AG10803 (cell line): ENCODE measurements at places on chromosomes 2 and 18.

DNA sequence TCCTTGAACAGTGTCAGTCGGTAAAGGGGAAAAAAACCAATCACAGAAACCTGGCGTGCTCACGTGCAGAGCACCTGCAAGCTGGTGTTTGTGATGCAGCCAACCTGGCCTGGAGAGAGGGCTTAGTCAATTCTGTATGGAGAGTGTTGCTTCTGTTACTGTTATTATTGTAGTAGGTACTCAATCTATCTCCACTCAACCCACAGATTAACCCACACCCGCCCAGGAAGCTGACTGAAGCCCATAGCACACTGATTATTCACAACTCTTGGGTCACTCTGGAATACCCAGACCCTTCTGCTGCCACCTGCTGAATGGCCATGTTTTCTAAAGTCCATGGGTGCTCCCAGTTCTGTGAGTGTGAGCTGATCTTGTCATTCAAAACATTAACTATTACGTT, 53.9 kb downstream of the TNFRSF11A start:
- DNase-seq = no peak

GRCh38 chr18:76483780-76484179, 11.3 kb downstream of the ZNF516 start:
- no peak for DNase-seq

- DNase-seq = no peak
These were observed 38.0 kb downstream of the PPP3R1 start for GRCh38 chr2:68214381-68214780.

DNA sequence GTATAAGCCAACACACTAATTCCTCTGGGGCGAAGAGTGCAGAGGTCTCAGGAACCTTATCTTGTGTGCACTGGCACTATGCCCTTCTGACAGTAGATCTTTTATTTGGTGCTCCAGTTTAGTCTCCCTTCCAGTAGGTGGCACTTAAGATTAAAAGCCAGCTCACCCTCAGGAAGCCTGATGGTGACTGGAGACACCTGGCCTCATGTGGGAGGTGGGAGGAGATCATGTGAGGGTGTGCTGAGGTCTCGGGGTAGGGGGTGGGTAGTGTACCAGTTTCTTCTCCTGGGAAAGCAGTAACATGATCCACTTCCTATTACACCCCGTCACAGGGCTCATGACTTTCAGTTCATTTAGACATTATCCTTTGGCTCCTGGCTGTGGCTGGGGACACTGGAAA, 654.9 kb downstream of the ADCYAP1 start:
- DNase-seq = no peak

GRCh38 chr2:36433311-36434217, 78.0 kb downstream of the CRIM1 start:
- DNase-seq = peak; percentile 86
